ENCODE measurements at places on chromosomes 13 and 19.

- no peak for DNase-seq
These were observed 2.7 kb upstream of the C3 start for GRCh38 chr19:6723108-6723618.

DNA sequence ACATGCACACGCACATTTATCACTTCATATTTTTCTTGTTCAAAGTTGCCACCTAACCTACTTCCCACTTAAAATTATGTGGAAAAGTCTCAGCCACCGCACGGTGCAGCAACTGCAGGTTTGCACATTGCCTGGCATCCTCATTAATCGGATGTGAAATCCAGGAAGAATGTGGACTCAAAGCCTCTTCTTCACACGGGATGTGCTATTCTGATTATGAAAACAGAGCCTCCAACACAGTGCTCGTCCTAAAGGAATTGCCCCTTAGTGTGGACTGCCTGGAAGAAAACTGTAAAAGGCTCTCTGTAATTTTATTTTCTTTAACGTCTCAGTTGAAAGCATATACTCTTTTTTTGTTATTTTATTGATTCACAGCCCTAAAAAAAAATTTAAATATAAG is 1303.5 kb downstream of the EFNB2 start:
- no peak for DNase-seq

DNA sequence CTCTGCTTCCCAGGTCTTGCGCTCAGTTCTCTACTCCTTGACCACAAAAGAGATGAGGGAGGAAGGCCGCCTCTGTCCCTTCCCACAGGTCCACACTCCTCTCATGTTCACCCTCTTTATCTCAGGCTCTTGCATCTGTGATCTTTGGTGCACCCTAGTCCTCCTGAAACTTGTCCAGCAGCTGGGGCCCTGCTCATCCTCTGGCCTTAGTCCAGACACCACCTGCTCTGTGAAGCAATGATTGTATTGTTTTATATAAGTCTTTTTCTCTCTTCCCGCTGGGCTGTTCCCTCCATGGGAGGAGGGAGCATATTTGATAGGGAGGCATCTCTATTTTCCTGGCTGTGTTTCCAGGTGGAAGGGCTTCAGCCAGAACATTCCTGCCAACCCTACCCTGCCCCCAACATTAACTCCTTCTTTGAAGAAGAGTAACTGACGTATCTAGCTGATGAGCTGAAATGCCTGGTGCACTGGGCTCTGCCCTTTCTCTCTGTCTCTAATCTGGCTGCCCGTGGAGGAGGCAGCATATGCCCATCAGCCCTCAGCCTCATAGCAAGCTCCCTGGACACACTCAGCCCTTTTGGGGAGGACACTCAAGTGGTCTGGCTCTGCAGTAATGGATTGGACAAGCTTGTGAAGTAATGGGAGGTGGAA is 38.2 kb upstream of the SIAH3 start:
- DNase-seq: no peak

- no peak for DNase-seq
These were observed 40.5 kb upstream of the TPM4 start for GRCh38 chr19:16035601-16036297.

- DNase-seq: no peak
These were observed 9.7 kb downstream of the ACTL9 start for GRCh38 chr19:8688930-8689329.

GRCh38 chr19:9058905-9059667 is 27.8 kb upstream of the OR1M1 start:
- DNase-seq: no peak

DNA sequence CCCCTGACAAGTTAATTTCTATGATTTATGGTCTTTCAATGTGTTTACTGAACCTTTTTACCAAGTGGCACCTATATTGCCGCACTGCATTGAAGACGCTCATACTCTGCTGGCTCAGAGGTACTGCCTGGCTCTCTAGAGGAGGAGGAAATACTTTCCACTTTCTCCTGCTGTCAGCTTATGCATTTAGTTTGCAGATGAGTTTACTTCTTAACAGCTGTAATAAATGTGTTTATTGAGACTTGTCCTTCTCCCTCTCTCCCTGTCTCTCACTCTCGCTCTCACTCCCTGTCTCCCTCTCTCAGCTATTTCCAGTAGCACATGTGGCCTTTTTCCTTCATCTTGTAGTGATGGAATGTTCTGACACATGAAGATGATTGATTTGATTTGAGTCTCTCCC is 60.3 kb upstream of the SPATA13 start:
- no peak for DNase-seq

- no peak for DNase-seq
These were observed 4.7 kb downstream of the RASA3 start for GRCh38 chr13:114127473-114128347.

- no peak for DNase-seq
These were observed 305.1 kb upstream of the SLC10A2 start for GRCh38 chr13:103371271-103371670.

- peak; percentile 14 for DNase-seq
These were observed 54.0 kb upstream of the IRS2 start for GRCh38 chr13:109840201-109840892.

GRCh38 chr19:55372316-55373081 is 2.2 kb upstream of the IL11 start:
- no peak for DNase-seq

- DNase-seq: no peak
These were observed 21.2 kb downstream of the WTIP start for GRCh38 chr19:34502582-34503411.

DNA sequence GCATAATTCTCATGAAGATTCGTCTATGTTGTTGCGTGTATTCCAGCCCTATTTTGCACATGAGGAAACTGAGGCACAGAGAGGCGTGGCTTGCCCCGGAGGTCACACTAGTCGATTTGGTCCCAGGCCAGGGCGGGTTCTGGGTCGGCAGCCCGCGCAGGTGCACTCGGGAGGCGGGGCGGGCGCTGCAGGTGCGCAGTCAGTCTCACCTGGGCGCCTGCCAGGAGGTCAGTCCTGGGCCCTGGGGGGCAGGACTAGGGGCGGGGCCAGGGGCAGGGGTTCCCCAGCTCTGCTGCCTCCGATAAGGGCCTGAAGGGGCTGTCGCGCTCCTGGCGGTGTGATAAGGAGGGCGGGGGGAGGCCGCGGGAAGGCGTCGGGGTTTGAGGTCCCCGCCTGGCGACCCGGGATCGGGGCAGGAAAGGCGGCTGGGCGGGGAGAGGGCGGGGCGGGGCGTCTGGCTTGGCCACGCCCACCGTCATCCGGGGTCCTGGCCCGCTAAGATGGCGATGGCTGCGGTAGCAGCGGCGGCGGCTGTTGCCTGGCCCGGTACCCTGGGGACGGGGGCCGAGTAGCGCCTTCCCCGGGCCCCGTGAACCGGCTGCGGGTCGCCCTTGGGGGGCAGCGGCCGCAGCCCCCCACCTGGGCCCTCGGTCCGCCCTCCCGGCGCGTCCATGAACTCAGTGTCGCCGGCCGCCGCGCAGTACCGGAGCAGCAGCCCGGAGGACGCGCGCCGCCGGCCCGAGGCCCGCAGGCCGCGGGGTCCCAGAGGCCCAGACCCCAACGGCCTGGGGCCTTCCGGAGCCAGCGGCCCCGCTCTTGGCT is at the start of gene ATG4D:
ATG4D (plus strand) TSS at position 485 of the 822 bp plus-strand sequence; CDS start at position 672, 187 bp downstream.
- peak; percentile 80 for DNase-seq

GRCh38 chr19:32630338-32630737 is 44.6 kb downstream of the ANKRD27 start:
- no peak for DNase-seq

GRCh38 chr19:56637976-56638555 is 4.9 kb upstream of the SMIM17 start:
- no peak for DNase-seq

GRCh38 chr19:55196803-55197202 is 12.5 kb downstream of the PTPRH start:
- no peak for DNase-seq

GRCh38 chr13:35157143-35157755 is 215.2 kb downstream of the NBEA start:
- no peak for DNase-seq

Data from activated naive CD4-positive, alpha-beta T cell treated with anti-CD3 and anti-CD28 coated beads, Interleukin-2, amount 50 U/mL, for 16 hours (primary cell).